ENCODE measurements at places on chromosomes 2 and 18. TPM values are rescaled to one million over a fixed set of nuclear protein-coding genes. Genes with fewer than 3 reads are reported as not detected.

Gene SAG
- not detected for total RNA-seq

Gene RAMP1
- 13.1 TPM for total RNA-seq

Gene NT5DC4
- 0.11 TPM for total RNA-seq

Gene SNRNP27
- 61.5 TPM for total RNA-seq

Gene OTOF
- 0.66 TPM for total RNA-seq

Gene NFATC1
- total RNA-seq: 2.1 TPM

Gene VIL1
- total RNA-seq: 0.12 TPM

Gene CD8A
- not detected for total RNA-seq

Gene CRYBA2
- not detected for total RNA-seq

Gene HOXD10
- 2.3 TPM for total RNA-seq

Gene GKN2
- not detected for total RNA-seq

Gene TMSB10
- total RNA-seq: 7,169 TPM

Gene TRAPPC8
- 54.8 TPM for total RNA-seq

Gene IL36G
- not detected for total RNA-seq

Gene GKN1
- not detected for total RNA-seq

Gene OSBPL6
- 3.6 TPM for total RNA-seq

Gene SCN3A
- 0.12 TPM for total RNA-seq

Gene ANKRD53
- 0.50 TPM for total RNA-seq

Gene FKBP7
- 53.5 TPM for total RNA-seq

Gene LAMA3
- total RNA-seq: 30.5 TPM

Gene SCN9A
- 43.0 TPM for total RNA-seq

Gene RFX8
- total RNA-seq: 15.3 TPM

Gene FEV
- not detected for total RNA-seq

Gene SPATS2L
- total RNA-seq: 88.4 TPM

Gene PSMA8
- total RNA-seq: not detected

Gene UGT1A1
- total RNA-seq: not detected

Gene HAAO
- 0.25 TPM for total RNA-seq

Gene SCG2
- total RNA-seq: 0.44 TPM

Gene SLC9A4
- total RNA-seq: not detected

Gene CRYGD
- not detected for total RNA-seq

Gene LYPD6
- 4.4 TPM for total RNA-seq

Gene POTEJ
- total RNA-seq: not detected

Gene HOXD12
- 0.33 TPM for total RNA-seq

Gene POU3F3
- total RNA-seq: not detected

Gene SMYD5
- total RNA-seq: 27.9 TPM

Gene LOXHD1
- total RNA-seq: not detected
